ENCODE measurements at places on chromosomes 16 and 17. TPM values are rescaled to one million over a fixed set of nuclear protein-coding genes. Genes with fewer than 3 reads are reported as not detected.

- no peak for DNase-seq
Observed at GRCh38 chr17:28306954-28307401, 12.0 kb upstream of the TMEM97 start.

DNA sequence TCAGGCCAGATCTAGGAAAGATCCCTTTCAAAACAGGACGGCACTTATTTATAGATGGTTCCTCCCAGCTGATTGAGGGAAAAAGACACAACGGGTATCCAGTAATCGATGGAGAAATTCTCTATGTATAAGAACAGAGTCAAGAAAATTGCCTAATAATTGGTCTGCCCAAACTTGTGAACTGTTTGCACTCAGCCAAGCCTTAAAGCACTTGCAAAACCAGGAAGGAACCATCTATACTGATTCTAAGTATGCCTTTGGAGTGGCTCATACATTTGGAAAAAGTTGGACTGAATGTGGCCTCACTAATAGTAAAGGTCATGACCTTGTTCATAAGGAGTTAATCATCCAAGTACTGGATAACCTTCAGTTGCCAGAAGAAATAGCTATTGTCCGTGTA lies 5.9 kb downstream of the HPR start:
- no peak for DNase-seq

DNA sequence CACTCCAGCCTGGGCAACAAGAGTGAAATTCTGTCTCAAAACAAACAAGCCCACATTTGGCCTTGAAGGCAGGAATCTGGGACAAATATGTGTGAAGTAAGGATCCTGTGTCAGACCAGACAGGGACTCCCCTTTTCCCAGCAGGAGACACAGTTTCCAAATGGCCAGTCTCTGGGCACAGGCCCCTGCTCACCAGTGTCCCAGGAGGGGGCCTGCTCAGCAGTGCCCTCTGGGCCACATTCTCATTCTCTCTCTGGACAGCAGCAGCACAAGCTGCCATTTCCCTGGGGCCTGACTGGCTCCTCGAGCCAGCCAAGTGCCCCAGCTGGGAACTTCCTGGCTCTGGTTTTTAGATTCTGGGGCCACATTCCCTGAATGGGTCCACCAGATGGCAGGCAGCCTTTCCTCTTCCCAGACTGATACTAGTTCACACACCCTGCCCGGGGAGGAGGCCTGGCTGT lies 11.7 kb upstream of the MNT start:
- no peak for DNase-seq

DNA sequence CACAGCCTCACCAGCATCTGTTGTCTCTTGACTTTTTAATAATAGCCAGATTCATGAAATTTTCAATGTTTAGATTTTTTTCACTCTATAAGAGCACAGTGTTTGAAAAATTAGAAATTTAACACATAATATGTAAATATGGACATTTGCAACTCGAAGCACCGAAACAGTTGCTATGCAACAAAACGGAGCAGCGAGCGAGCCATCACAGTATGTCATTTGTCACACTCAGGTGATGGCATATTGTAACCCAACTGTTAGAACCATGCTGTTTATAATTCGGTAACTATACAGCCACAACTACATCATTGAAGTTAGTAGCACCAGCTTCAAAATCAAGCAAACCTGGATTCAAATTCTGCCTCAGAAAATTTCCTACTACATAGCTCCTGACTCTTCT lies 410.8 kb downstream of the NPIPA8 start:
- DNase-seq, result no peak

GRCh38 chr16:15894571-15895374 lies 6.4 kb upstream of the CEP20 start:
- no peak for DNase-seq

- no peak for DNase-seq
Observed at GRCh38 chr17:77748436-77748835, 210.1 kb upstream of the TNRC6C start.

DNA sequence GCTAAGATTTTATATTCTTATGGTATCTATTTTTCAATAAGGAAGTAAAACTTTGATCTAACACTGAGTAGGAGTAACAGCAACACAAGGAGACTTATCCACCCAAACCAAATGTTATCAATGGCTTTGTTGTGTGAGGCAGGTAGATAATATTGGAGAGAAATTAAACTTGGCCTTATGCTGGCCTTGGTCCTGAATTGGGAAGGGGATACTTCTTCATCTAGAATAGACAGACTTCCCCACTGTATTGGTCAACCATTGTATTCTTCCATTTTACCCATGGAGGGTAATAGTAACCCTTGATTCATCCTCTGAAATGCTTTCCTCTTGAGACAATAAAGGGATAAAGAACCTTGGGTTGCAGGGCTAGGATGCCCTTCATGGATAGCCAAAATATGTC lies 76.3 kb upstream of the ANKFN1 start:
- no peak for DNase-seq

- no peak for DNase-seq
Observed at GRCh38 chr16:49955858-49956257, 69.2 kb upstream of the CNEP1R1 start.

DNA sequence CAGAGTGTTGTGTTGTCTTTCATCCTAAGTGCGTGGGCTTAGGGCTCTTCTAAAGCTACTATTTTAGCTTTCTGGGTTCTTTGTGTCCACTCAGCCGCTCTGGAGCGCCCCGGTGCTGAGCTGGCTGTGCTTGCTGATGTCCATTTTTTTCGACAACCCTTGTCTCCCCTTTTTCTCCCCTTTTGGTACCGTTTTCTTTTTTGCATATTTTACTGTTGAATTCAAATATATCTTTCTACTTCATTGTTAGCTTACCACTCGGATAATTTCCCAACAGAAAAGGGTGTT lies 1.2 kb downstream of the SRRM2 start:
- DNase-seq, result no peak

GRCh38 chr16:68091380-68092261 lies 6.5 kb downstream of the NFATC3 start:
- no peak for DNase-seq

GRCh38 chr17:68387435-68388218 lies 69.7 kb downstream of the WIPI1 start:
- no peak for DNase-seq

GRCh38 chr16:84585886-84586285 lies 32.0 kb downstream of the COTL1 start:
- no peak for DNase-seq

MYH13 gene
- not detected for total RNA-seq

DNA sequence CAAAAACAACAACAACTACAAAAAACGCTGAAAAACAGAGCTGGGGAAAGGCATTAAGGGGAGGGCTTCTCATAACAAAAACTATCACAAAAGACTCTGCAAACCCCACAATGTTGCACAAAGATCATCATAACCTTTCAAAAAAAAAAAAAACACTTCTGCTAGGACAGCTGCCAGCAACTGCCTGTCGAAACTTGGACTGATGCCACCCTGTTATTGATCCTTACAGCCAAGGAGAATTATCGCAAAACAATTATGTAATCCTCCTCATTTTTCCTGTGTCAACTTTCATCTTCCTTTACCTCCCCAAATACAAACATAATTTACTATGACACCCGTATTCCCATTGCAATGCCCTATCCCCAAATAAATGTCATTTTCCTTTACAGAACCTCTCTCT lies 9.3 kb downstream of the CCDC40 start:
- no peak for DNase-seq

CCL17 gene
- not detected for total RNA-seq

TMIGD1 gene
- total RNA-seq, result not detected

SCNN1B gene
- 0.08 TPM for total RNA-seq

GRCh38 chr17:57868007-57868909 lies 18.4 kb upstream of the MRPS23 start:
- DNase-seq, result no peak

TLCD3B gene
- total RNA-seq, result 0.65 TPM

- DNase-seq, result no peak
Observed at GRCh38 chr17:14575471-14575953, 274.6 kb downstream of the HS3ST3B1 start.

GRCh38 chr16:55915096-55915827 lies 40.1 kb upstream of the CES5A start:
- DNase-seq, result no peak

GRCh38 chr17:46262271-46262670 lies 32.7 kb upstream of the LRRC37A start:
- no peak for DNase-seq

CLEC18A gene
- 1.0 TPM for total RNA-seq

- no peak for DNase-seq
Observed at GRCh38 chr16:53415504-53415903, 18.8 kb upstream of the RBL2 start.

EIF3C gene
- total RNA-seq, result 117 TPM

GRCh38 chr17:36937959-36938565 lies 787 bp downstream of the LHX1 start:
- DNase-seq, result peak; percentile 33

DNA sequence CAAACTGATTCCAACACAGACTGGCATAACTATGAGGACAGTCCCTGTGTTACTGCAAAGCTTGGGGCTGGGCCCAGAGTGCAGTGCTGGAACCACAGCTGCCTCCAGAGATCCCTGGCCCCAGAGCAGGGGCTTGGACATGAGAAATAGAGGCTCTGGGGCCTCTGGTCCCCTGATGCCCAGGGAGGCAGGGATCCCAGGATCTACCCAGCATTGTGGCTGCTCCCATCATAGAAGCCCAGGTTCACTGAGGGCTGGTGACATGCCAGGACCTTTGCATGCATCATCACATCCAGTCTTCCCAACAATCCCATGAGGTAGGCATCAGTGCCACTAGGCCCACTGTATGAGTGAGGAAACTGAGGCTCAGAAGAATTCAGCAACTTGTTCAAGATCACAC lies 95.8 kb downstream of the TMEM132E start:
- DNase-seq, result no peak

DNA sequence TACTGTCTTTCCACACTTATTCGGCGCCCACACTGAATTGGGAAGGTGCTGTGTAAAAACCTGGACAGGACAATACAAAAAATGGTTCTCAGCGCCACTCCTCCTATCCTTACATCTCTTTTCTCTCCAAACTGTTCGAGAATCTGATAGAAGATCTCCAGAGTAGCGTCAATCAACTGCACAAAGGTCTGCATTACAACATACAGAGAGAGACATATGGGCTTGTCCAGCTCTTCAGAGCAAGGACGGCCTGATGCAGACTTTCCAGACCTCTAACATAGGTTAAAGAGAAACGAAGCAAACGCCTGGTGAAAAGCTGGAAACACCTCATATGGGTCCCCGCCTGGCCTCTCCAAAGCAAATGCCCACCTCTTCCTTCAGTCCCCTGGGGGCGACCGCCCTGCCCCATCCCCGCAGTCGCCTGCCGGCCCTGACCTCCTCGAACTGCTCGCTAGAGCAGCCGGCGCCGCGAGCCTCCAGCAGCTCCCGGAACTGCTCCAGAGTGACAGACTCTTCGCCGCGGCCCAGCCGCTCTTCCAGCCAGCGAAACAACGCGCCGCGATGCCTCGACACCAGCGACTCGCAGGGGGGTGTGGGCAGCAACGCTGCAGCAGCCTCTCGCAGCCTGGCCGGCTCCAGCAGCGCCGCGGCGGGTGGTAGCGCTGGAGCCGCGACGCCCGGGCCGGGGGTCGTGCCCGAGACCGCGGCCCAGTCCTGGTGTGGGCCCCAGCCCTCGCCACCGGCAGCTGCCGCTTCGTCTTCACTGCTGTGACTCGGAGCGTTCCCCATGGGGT lies 526 bp downstream of the ZZEF1 start:
- DNase-seq, result peak; percentile 52

KCNG4 gene
- total RNA-seq, result not detected

TPSAB1 gene
- 1.1 TPM for total RNA-seq

PSMD7 gene
- 33.7 TPM for total RNA-seq

NT5C3B gene
- total RNA-seq, result 32.0 TPM

GRCh38 chr16:28212532-28212873 lies 738 bp upstream of the XPO6 start:
- no peak for DNase-seq

DNA sequence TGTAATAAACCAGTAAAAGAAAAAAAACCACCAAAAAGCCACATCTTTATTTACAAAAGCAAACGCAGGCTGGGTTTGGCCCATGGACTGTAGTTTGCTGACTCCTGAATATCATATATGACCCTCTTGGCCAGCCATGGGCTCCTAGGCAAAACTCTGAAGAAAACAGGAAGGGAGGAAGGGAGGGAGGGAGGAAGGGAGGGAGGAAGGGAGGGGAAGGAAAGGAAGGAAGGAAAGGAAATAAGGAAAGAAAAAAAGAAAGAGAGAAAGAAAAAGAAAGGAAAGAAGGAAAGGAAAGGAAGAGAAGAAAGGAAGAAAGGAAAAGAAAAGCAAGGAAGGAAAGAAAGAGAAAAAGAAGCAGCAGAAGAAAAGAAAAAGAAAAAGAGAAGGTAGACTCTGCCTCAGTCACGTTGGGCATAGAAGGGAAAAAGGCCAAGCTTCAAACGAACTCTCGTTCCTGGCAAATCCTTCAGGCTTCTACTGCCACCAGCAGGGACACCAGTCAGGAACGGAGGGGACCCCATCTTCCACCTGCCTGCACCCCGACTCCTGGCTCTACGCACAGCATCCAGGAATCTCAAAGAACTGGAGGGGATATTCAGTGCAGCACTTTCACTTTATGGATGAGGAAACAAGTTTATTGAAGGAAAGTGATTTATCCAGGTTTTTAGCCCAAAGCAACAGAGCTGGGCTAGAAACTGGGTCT lies 22.1 kb downstream of the CDC42EP4 start:
- no peak for DNase-seq

SBK1 gene
- total RNA-seq, result 0.08 TPM

GRCh38 chr16:50261707-50262235 lies 4.6 kb upstream of the ADCY7 start:
- DNase-seq, result no peak

GPR179 gene
- total RNA-seq, result 0.05 TPM

- no peak for DNase-seq
Observed at GRCh38 chr17:65559461-65559803, 2.0 kb downstream of the AXIN2 start.

NAGS gene
- 29.4 TPM for total RNA-seq
